ENCODE measurements at places on chromosomes 3 and 15. TPM values are rescaled to one million over a fixed set of nuclear protein-coding genes. Genes with fewer than 3 reads are reported as not detected.

GPR160 gene
- 1.6 TPM for total RNA-seq

RASGRF1 gene
- 0.38 TPM for total RNA-seq

ISY1 gene
- total RNA-seq, result 17.4 TPM

MGLL gene
- 102 TPM for total RNA-seq

PIERCE2 gene
- 1.6 TPM for total RNA-seq

SPINK8 gene
- total RNA-seq, result not detected

LOXL1 gene
- 82.8 TPM for total RNA-seq
